ENCODE measurements at places on chromosomes 3 and 15.

- no peak for DNase-seq
Observed at GRCh38 chr3:171622126-171622525, 161.9 kb upstream of the TNIK start.

DNA sequence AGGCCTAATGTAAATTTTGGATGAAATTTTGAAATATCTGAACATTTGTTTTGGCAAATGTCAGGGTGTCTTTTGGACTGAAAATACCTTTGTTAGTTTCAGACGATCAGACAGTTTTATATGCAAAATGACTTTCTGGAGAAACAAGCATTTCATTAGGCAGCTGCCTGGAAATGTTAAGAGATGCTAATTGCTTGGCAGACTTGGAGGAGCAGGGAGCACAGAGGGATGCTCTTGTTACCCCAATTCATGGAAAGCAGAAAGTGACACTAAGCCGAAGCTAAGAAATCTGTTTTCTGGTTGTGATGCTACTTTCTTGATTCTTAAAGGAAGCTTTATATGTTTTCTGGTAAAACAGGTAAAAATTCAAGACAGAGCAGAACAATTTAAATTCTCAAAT, 204.3 kb upstream of the GBE1 start:
- no peak for DNase-seq

DNA sequence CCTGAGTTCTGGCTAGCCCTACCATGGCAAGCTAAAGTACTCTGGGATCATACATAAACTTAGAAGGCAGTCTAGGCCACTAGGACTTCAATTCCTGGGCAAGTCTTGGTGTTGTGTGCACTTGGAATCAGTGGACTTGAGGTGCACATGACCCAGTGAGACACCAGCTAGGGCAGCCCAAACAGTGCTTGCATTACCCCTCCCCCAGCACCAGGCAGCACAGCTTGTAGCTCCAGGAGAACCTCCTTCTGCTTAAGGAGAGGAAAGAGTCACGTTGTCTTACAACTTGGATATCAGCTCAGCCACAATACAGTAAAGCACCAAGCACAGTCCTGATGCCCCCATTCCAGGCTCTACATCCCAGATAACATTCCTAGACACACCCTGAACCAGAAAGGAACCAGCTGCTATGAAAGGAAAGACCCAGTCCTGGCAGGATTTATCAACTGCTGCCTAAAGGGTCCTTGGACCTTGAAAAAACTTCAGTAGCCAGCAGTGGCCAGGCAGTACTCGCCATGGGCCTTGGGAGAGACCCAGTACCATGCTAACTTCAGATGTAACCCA, 57.2 kb downstream of the MYO9A start:
- DNase-seq, result no peak

DNA sequence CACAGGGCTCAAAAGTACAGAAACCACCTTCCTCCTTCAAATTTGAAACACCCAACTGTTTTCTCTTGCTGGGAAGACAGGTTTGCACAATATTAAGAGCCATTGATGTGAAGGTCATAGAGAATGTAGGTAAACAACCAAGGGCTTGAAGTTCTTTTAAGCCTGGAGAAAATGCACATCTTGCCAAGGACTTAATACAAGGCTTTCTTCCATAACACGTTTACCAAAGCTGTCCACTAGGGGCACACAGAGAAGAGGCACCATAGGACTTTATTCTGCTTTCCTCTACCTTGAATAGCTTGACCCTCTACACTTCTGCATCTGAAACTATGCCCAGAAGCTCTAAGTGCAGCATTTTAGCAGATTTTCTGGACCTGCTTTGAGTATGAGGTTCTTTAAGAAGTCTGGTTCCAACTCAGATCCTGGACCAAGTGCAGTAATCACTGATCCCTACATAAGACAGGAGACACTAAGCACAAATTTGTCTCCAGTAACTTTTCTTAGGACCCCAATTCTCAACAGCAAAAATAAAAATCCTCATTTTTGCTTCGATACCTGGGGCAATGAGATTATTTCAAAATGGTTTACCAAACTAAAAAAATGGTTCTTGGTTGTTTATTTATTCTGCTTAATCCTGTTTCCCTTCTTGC, 138.0 kb downstream of the FBN1 start:
- no peak for DNase-seq

- DNase-seq, result no peak
Observed at GRCh38 chr15:49645941-49646340, 25.1 kb downstream of the DTWD1 start.

- DNase-seq, result no peak
Observed at GRCh38 chr3:150890295-150890694, 14.9 kb downstream of the MINDY4B start.

DNA sequence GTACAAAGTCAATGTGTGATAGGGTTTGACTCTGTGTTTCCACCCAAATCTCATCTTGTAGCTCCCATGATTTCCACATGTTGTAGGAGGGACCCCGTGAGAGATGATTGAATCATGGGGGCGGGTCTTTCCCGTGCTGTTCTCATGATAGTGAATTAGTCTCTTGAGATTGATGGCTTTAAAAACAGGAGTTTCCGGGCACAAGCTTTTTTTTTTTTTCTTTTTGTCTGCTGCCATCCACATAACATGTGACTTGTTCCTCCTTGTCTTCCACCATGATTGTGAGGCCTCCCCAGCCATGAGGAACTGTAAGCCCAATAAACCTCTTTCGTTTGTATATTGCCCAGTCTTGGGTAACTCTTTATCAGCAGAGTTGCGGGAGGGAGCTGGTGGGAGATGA, 259.6 kb downstream of the TUSC7 start:
- no peak for DNase-seq
